ENCODE measurements at places on chromosomes 6 and 20.

GRCh38 chr6:133903855-133904254 is 14.9 kb downstream of the TCF21 start:
- no peak for DNase-seq

DNA sequence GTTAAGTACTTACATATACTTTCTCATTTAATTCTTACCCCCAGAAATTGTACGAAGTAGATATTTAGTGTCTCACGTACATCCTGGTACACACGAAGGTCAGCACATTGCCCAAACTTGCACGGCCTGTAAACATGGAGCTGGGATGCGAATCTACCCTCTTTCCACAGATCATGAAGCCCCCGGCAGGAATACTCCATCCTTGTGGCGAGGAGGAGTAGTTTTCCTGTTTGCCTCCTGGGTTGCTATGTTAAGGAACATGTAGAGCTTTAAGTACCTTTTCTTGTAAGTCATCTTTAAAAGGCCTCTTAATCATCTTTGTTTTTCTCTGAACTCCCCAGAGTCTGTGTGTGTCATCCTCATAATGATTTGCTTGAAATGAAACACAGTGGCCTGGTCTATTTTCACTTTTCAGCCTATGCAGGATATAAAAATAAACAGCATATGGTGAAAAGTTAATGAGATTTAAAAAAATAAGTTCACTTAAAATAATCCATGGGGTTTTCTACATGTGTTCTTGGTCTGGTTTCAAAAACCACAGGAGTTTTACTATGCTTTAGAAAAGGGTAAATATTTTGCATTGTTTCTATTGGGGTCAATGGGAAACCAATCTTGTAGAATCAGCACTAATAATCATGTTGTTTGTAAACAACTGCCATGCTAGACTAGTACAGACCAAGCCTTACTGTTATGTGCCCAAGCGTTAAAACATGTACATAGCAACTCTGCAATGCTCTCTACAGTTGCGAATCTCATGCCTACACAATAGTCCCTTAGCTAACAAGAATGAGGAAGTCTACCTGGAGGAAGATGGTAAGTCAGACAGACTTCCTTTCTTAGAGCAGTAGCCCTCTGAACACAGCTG is 9.3 kb upstream of the ARID1B start:
- DNase-seq: no peak

DNA sequence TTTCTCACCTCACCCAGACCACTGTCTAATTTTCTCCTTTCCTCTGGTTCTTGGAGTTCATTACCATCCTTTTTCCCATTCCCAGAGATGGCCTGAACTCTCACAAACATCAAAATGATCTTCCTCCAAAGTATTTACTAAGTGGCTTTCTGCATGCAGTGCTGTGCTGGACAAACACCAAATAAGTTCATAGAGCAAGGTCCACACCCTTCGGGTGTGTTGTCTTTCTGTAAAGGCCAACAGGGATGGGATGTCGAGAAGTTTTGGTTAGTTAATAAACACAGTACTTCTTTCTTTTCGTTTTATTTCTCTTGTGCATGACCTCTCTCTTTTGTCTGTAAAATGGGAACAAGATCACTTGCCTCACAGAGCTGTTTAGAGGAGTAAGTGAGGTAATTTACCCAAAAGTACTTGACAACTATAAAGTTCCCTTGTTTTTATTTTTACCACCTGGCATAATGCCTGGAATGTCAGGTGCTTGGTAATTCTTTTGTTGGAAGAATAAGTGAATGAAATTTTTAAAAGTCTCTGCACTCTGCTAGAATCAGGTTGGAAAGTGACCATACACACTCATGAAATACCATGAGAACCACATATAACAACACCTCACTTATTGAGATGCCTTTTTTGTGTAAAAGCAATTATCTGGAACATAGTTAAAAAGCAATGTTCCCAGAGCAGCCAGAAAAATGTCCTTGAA is 22.8 kb upstream of the CCN6 start:
- no peak for DNase-seq

DNA sequence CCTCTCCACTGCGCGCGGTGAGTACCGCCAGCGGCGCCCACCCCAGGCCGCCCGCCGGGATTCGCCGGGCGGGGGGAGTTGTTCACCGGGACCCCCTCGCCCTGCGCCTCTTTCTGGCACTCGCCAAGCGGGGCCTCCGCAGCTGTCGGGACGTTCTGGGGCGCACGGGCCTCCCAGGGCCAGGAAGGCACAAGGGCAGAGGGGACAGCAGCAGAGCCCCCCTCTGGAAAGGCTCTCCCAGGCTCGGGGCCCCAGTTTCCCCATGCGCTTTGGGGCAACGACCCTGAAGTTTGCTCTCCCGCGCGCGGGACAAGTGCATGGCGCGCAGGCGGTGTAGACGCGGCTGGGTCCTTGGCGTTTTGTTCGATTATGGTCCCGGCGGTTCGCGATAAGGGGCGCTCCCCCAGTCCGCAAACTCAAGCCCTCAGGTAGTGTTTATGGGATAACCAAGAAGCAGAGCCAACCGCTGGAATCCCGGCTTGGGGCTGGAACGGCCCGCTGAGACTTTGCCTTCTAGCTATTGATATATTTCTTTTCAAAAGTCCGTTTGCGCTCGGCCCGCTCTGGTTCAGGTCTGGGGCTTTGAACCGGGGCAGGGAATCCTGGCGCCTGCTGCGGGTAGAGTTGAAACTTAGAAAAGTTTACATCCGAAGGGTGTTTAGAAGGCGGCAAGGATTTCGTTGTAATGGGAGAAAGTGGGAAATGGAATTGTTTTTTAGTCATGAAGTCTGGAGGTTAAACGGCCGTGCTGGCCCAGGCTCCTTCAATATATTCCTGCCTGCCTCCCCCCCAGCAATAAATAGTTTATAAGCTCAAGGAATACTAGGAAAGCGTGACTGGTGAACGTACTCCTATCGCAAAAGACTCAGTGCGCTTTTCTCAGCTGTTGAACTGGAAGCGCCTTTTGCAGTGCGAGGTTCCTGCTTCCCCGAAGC is 595 bp downstream of the EYA2 start:
- no peak for DNase-seq

DNA sequence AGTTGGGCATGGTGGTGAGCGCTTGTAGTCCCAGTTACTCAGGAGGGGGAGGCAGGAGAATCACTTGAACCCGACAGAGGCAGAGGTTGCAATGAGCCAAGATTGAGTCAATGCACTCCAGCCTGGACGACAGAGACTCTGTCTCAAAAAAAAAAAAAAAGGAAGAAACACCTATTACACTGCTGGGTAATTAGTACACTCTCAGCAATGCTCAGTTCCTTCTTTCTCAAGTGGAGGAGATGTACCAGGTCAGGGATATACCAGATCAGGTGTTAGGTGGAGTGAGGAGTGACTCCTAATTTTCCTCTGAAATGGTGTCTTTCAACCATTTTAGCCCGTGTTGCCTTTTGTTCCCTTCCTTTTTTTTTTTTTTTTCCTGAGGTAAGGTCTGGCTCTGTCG is 30.0 kb upstream of the UBR2 start:
- no peak for DNase-seq

DNA sequence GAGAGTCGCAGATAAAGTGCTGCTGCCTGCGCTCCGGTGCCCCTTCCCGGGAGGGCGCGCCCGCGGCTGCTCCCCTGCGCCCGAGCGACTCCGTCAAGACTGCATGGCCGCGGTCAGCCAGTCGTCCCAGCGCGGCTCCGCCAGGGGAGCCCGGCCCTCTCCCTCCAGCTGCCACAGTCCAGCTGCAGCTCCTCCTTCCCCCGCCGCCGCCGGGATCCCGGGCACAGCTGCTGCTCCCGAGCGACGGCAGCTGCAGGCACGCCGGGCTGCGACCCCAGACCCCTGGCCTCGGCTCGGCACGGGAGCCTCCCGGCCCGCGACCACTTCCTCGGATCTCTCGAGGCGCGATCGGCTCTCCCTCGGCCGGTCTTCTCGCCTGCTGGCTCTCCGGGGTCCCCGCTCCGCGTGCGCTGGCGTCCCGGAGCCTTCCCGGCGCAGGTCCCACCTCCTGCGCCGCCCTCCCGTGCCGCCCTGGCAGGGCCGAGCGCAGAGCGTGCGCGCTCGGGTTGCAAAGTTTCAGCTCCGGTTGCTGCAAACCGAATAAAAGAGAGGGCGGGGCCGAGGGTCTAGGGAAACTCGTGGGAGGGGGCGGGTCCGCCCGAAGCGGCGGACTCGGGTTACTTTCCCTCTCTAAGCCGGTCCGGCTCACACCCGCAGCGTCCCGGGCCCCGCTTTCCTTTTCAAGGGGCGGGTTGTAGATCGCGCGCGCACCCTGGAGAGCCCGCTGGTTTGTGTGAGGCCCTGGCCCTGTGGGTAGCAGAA is at the start of gene CNKSR3:
CNKSR3 (minus strand) TSS at position 542 of the 762 bp plus-strand sequence. CDS start 571 bp downstream, outside the sequence.
- no peak for DNase-seq

Data from NCI-H446 treated with DMSO at 0.1 percent for 48 hours (cell line).